Effector CD8-positive, alpha-beta T cell (primary cell): ENCODE measurements at places on chromosomes 6 and 20.

DNA sequence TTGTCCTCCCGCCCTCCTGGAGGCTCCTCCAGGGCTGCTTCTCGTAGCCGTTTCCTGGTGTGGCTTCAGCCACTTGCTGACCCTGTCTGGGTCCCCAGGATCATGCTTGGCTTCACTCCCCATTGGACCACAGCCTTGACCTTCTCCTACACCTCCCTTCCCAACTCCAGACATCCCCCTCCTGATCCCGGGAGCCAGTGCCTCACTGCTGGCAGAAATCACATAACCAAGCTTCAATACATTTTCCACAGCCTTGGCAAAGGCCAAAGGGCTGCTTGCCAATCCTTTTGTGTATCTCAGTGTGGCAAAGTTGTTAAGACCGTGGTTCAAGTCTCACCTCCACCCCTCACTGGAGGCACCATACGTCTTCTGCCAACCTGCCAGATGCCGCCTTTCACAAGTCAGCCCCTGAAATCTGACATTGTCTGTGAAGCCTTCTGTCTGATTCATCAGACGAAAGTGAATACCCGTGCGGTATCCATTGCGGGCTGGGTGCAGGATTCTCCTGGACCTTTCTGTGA lies 60.1 kb downstream of the PHACTR3 start:
- DNase-seq, result no peak

DNA sequence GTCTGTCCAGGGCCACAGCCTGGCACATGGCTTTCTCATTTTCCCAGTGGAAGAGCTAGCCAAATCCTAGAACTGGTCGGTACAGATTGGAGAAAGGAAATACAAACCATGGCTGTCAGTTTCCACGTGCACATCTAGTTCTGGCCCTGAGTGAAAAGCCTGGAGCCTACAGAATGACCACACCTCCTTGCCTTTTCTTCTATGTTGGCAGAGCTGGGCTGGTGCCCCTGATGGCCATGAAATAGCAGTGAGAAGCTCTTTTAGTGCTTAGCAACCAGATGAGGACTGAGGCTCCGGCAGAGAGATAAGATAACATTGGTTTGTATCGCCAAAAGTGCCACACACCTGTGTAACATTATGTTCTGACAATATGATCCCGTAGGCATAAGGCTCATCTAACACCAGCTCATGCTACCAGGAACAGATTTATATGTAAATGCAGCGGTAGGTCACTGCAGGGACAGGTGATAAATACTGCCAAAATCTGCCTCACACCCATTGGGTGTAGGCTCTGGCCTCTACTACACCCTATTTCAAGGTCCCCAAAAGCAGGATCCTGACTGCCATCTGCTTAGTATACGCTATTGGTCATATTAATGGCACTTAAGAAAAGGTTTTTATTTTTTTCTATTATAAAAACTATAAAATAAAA lies 39.9 kb upstream of the TBC1D7 start:
- no peak for DNase-seq

DNA sequence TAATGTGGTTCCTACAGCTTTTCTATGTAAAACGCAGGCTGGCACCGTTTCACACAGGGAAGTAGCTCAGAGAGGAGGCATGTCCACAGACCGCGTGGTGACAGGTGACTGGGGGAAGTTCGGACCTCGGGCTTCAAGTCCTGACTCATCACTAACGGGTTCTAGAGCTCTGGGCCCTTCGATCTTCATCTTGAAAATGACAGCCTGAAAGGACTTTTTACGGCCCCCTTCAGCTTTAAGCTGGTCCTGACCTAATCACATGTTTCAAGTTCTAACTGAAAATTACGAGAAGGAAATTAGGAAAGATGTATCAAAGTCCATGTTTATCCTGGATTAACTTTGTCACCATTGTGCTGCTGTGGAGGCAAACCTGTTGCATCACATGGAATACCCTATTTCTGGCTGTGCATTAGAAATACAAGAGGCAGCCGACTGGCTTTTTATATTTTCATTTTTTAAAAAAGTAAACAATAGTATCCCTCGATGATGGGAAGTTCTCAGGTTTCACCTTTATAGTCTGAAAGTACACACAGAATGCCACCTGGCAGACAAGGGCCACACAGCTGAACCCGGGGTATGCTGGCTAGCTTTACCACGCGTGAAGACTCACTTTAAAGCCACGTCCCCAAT lies 2.0 kb downstream of the MAN1A1 start:
- DNase-seq, result no peak

DNA sequence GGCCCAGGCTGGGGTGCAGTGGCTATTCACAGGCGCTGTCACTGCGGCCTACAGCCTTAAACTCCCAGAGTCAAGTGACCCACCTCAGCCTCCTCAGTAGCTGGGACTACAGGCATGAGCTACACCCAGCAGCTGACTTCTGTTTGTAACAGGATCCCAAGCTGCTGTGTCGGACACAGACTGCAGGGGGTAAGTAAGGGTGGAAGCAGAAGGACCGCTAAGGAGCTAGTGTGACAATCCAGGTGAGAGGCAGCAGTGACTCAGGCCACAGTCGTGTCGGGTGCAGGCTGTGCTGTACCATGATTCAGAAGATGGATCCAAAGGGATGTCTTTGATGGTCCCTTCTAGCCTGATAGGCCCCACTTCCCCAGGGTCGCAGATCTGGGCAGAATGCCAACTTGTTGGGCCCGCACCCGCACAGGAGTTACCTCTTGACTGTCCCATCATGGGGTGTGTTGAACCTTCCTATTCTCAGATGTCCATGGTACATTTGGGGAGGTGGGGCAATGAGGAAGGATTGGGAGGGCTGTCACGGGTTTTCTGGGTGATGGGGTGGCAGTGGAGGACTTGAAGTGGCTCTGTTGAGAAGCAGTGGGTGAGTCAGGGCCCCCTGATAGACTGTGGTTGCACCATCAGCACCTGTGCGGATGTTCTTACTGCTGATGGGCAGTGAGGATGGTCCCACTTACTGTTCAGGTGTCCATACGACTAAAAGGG lies 25.3 kb downstream of the AAR2 start:
- no peak for DNase-seq

DNA sequence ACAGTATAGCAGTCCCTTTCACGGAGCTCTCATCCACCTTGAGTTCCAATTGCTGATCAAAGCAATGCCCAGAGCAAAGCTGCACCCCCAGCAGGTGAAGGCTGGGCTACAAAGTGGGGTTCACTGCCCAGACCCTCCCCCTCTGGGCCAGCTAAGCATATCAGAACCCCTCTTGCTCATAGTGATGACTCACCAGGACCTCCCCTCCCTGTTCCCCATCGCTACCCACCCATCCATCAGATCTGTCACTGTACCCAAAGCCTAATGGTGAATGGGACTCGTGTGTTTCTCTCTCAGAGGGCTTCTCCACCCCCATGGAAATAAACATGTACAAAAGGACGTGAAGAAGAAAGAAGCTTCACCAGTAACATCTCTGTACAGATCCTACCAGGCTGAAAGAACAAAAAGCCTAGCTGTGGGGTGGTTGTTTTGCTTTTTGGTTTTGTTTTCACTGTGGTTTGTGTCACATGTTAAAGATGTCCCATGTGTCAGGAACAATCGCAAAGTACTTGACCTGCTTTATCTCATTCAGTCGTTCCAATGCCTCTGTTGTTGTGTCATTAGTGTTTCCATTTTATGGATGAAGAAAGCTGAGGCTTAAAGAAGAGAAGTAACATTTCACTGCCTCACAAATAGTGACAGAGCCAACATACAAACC lies 518.5 kb downstream of the CD83 start:
- DNase-seq, result no peak

DNA sequence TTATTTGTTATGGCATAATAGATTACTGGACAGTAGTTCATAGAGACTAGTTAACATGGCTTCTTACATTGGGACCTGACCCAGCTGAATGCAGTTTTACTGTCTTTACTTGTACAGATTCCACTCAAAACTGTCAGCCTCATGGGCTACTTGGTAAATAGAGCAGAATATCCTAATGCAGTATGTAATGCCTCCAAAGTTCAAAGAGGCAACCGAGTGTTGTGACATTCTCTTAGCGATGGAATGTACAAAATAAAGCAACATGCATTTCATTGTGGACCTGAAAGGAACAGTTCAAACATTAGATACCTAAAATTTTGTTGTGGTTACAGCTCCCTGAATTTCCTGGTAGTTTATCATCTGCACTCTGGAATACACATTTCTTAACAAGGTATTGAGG lies 29.1 kb upstream of the RGS17 start:
- no peak for DNase-seq

DNA sequence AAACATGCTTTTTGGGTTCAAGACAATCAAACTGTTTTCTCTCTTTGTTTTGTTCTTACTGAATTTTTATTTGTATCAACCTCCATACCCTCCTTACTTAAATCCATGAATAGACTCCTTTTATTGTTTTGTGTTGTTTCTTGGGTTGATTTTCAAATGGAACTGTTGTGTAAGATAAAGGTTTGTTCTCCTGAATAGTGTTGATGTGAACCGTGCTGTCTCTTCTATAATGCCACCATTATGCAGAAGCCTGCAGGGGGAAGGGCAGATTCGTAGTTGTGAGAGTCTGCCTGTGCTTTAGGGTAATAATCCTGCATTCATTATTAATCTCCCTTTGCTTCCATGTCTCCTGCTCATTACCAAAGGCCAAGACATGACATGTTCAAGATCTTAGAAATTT lies 105.9 kb downstream of the CDKAL1 start:
- DNase-seq, result no peak

DNA sequence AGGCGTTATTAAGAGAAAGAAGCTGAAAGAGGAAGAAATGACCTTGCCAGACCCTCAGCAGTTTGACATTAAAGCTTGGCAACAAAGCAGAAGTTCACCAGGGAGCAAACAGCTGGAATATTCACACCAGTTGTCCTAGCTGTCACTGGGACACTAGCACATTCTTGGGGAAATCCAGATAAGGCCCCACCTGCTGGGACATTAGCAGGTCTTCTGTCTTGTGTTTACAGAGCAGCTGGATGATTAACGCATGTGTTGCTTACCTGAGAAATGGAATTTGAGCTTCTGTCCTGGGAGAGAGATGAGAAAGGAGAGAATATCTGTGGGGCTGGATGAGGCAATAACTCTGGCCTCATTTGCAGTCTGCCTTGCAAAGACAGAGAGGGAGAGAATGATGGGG lies 137.6 kb upstream of the RIN2 start:
- DNase-seq, result no peak

DNA sequence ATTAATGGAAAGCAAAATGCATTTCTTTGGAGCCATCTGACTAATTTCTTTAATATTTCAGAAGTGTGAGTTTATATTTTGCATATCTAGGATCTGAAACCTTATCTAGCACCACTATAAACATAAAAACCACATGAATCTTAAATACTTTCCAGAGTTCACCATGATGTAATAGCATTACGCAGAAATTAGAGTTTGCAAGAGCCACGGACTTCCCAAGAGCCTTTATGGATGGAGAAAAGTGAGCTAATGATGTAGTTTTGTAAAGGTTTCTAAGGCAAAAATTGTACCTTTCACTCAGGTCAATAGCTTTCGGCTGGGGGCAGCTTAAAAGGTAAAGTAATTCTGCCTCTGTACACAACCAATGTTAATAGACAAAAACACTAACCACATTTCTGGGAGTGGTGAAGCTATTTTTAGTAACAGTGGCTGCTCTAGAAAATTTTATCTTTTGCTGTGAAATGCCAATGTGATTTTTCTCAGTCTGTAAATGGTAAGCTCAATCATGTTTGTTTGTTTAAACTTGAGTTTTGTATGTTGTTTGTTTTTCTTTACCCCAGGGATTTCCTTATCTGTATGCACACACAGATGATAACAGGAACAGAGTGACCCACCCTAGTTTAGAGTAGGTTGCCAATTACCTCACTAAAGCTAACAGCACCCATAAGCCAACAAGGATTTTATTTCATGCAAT lies 80.5 kb downstream of the FILIP1 start:
- DNase-seq, result no peak

GRCh38 chr20:45254383-45255262 lies at the start of gene SLPI:
TSS of gene SLPI (minus strand) at chr20:45254564. CDS start at chr20:45254543, 21 bp downstream.
- no peak for DNase-seq

DNA sequence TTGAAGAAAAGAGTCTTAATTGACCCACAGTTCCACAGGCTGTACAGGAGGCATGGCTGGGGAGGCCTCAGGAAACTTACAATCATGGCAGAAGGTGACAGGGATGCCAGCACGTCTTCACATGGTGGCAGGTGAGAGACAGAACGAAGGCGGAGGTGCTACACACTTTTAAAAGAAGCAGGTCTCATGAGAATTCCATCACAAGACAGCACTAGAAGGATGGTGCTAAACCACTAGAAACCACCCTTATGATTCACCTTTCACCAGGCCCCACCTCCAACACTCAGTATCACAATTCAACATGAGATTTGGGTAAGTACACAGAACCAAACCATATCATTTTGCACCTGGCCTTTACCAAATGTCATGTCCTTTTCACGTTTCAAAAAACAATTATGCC lies 20.9 kb downstream of the TAGAP start:
- DNase-seq, result no peak

- DNase-seq, result no peak
These were observed 194.6 kb downstream of the PRKN start for GRCh38 chr6:162533009-162533400.

DNA sequence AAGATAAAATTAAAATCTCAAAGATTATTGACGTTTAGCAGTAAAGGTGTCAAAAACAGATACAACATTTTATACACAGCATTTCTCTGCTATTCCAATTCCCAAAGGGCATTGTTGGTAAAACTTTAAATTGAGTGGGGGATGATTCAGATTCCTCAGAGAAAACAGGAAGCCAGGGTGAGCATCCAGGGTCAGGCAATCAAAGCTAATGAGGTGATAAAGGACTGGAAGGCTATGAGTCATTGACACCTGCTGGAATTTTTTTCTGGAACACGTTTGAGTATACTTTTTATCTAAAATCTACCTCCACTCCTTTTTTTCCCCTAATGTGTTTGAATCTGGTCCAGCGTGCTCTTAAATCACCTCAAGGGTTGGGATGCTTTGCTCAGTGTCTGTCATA lies 52.2 kb downstream of the FKBP1C start:
- no peak for DNase-seq

- no peak for DNase-seq
These were observed at the start of gene SLC24A3 for GRCh38 chr20:19212469-19212815. TSS of gene SLC24A3 (plus strand) at chr20:19212642.

DNA sequence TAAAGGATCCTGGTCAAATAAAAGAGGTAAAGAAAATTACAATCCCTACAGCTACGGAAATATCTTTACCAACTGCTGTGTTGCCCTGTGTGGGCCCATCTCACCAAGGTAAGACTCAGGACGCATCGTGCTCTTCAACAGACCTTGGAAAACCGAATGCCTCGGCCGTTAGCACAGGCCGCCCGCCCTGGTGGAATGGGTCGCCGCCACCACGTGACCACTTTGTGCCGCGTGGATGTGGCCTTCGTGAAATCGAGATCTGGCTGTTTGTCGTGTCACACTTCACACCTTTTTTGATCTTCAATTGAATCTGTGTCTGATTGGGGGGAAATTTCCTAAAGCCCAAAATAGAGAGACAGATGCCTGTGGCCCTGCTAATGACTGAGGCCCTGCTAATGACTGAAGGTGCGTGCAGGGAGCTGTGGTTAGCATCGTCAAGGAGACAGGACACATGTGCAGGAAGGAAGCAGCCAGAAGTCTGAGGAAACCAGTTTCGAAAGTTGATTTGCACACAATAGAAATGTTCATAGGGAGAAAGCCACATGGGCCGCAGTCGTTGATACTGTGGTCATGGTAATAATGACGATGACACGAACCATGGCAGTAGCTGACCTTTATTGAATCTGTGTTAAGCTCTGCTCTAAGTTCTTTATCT lies 175.7 kb upstream of the SNX9 start:
- no peak for DNase-seq
